ENCODE measurements at places on chromosomes 16 and 17.

DNA sequence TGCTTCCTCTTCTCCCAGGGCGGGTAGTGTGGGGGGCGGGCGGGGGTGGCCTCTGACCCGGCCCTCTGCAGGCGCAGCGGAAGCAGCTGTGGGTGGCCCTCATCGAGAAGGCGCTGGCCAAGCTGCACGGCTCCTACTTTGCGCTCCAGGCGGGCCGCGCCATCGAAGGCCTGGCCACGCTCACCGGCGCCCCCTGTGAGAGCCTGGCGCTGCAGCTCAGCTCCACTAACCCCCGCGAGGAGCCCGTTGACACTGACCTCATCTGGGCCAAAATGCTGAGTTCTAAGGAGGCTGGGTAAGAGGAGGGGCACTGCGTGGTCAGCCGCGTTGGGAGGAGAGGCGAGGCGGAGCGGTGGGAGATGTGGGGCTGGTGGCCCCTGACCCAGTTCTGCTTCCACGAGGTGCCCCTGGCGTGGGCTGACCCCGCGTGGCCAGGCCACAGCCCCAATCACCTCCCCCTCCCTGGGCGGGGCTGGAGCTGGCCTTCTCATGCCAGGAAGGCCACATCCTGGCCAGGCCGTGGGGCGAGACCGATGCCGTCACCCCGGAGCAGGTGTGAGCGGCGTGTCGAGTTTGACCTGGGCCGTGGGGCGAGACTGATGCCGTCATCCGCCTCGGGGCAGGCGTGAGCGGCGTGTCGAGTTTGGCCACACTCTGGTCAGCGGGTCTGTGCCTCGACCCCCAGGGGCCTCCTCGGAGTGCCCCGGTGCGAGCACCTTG lies 10.5 kb upstream of the PRR35 start:
- no peak for DNase-seq

DNA sequence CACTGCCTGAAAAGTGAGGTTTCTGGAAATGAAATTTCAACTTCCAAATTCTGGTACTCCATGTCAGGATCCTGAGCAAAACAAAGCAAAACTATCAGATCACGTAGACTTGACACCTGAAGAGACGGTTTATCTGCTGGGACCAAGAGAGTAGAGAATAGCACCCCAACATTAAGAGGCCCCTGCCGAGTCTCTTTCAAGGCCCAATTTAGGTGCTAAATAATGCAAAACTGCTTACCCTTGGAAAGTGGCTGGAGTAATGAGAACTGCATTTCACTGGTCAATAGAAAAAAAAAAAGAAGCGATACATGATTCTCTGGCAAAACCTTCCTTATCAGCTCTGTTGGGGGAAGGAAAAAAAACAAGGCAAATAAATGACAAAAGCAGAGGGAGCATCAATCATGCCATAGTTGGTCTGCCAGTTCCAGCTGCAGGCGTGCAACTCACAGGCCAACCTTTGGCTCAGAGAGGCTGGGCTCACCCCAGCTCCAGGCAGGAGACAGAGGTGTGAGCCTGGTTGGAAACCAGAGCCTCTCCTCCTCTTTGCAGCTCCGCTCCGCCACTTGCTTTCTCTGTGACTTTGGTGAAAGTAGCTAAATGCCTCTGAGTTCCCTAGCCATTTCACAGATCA lies 595.2 kb downstream of the TOX3 start:
- DNase-seq = no peak

- DNase-seq = no peak
Measured at GRCh38 chr17:7046127-7046724, 2.3 kb upstream of the SLC16A11 start.

GRCh38 chr16:11609474-11610120 lies 22.9 kb upstream of the LITAF start:
- no peak for DNase-seq

DNA sequence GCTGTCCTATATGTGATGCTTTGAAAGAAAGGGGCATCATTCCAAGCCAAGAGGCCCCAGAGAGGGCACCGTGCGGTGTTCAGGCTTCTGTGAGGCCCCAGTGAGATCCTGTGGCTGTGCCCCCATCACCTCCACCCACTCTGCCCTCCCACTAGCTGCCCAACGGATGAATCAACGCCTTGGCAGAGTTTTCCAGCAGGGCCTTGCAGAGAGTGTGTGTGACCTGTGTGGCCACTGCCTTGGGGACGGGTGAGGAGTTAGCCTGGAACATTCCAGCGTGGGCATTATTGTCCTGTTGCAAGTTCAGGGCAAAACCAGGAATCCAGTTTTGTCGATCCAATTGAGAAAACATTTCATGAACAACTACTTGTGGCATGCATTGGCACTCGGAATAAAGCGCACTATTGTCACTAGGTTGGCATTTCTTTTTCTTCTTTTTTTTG lies 53.7 kb downstream of the SF3B3 start:
- no peak for DNase-seq

GRCh38 chr17:8489841-8490240 lies 54.2 kb downstream of the NDEL1 start:
- no peak for DNase-seq

DNA sequence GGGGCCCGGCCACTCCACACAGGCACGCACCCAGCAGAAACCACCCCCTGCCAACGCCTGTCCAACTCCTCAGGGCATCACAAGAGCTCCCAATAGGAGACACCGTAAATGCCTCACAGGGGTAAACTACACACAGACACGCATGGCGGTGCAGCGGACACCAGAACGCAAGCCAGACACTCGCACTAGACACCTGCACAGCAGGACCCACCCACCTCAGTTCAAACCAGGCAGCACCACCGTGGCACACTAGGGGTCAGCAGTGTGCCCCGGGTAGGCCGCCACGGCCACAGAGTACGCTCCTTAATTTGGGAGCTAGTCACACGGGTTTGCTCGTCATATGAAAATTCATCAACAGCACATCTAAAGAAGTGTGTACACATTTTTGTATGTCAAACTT lies 3.4 kb downstream of the SLC38A10 start:
- DNase-seq = no peak

DNA sequence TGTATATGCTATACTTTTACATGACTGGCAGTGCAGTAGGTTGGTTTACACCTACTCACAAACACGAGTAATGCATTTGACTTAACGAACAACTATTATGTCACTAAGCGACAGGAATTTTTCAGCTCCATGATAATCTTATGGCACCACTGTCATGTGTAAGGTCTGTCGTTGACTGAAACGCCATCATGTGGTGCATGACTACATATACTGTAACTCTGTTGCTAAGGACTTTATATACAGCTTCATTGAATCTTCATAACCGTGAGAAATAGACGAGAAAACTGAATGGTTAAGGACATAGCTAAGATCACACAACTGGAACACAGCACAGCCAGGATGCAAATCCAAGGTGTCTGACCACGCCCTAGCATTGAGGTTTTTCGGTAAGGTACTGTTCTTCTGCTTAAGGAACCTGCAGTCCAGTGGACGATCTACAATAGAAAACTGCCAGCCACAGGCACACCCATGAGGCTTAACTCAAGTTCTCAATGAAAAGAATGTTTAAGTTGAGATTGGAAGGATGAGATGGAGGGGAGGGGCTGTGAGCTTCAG lies 3.3 kb downstream of the CFAP20 start:
- no peak for DNase-seq

- DNase-seq = no peak
Measured at GRCh38 chr16:69471121-69471520, 46.7 kb downstream of the CYB5B start.

DNA sequence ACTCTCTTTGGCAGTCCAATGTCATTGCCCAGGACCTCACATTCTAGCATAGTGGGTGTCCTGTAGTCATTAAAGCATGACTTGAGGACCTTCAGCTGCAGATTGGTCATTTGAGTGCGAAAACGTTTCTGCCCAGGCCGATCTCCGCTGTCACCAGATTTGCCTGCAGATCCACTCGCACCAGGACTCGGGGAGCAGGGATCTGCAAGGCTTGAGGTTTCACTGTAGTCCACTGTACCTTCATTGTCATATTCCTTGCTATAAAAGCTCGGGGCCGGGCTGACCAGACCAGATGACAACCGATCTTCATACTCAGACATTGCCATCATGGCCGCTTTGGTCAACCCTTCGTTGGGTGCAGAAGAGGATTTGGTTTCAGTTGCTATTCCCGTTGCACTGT lies 254.2 kb downstream of the ZFHX3 start:
- DNase-seq = no peak

DNA sequence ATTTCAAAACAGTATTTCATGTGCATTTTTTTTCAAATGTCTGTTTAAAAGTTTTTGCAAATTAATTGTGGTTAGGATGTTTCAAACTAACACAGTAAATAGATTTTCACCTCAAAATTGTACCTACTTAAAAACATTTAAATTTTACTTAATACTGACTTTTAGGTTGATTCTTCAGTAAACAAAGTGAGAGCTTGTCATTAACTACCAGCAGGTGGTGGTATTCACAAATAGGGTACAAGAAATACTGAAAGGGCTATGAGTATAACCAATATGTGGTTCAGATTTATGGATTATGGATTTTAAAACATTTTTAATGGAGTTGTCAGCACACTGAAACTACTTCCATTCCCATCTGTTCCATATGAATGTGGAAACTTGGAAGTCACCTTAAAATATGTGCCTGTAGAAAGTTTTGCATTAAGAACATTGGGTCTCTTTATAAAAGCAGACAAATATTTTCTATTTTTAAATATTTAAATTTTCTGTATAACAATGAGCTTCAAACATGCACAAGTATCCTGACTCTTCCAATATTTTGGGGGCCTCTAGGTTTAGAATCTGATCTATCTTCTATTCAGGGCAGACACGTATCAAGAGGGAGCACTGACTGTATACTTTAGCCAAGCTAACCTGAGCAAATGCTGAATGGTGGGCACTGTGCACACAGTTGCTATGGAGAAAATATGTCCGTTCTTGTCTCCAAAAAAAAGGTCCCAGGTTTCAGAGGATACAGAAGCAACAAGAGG lies 155.6 kb downstream of the SNX11 start:
- no peak for DNase-seq

DNA sequence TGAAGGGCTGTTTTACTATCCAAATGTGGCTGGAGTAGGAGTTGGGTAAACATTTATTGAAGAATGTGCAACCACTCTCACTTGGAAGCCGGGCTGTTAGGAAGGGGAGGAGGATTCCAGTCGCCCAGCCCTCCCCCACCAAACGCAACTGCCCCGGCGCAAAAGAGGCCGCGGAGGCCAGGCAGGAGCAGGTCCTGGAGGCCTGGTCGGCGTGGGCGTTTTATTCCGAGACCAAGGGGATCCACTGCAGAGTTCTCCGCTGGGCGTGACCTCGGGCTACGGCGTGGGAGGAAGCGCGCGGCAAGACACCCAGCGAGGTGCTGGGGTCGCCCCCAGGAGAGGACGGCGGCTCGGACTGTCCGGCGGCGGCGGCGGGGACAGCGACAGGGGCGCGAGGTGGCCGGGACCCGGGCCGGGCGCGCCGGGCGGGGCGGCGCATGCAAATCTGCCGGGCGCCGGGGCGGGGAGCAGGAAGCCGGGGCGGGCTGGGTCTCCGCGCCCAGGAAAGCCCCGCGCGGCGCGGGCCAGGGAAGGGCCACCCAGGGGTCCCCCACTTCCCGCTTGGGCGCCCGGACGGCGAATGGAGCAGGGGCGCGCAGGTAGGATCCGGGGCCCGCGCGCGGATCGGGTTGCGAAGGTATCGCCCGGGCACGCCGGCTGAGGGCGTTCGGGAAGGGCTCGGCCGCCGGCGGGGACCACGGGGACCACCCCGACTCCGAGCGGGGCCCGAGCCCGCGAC lies at the start of gene IL4R:
IL4R (plus strand) TSS at position 553 of the 739 bp plus-strand sequence. CDS start 26,230 bp downstream, outside the sequence.
- no peak for DNase-seq

DNA sequence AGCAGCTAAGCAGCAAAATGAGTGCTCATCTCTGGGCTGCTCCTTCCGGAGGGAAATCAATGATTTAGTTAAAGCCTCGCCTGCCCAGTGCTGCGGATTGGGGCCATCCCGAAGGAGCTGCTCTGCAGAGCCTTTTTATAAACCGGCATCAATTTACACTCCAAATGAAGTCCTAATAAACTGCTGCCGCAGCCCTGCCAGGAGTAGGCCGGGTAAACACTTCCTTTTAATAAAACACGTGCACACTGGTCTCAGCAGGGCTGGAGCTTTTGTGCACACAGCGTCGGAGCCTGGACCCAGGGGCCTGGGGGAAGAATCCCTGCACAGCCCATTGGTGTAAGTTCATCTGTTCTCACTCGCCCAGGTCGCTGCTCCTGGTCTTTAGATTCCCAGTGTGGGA lies 79.6 kb upstream of the HS3ST2 start:
- no peak for DNase-seq

DNA sequence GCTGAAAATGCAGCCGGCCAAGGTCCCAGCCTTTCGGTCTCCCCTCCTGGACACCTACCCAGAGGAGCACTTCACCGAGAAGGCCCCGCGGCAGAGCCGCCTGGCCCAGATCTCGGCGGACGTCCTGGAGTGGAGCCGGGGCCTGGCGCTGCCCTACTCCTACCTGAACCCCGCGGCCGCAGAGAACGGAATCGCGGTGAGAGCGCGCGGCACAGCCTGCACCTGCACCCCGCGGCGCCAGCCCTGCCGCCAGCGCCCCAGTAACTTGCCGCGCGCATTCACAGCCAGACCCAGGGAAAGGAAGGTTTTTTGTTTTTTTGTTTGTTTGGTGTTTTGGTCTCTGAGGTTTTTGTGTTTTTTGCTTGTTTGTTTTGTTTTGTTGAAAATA lies 15.2 kb downstream of the ALOX12B start:
- no peak for DNase-seq

DNA sequence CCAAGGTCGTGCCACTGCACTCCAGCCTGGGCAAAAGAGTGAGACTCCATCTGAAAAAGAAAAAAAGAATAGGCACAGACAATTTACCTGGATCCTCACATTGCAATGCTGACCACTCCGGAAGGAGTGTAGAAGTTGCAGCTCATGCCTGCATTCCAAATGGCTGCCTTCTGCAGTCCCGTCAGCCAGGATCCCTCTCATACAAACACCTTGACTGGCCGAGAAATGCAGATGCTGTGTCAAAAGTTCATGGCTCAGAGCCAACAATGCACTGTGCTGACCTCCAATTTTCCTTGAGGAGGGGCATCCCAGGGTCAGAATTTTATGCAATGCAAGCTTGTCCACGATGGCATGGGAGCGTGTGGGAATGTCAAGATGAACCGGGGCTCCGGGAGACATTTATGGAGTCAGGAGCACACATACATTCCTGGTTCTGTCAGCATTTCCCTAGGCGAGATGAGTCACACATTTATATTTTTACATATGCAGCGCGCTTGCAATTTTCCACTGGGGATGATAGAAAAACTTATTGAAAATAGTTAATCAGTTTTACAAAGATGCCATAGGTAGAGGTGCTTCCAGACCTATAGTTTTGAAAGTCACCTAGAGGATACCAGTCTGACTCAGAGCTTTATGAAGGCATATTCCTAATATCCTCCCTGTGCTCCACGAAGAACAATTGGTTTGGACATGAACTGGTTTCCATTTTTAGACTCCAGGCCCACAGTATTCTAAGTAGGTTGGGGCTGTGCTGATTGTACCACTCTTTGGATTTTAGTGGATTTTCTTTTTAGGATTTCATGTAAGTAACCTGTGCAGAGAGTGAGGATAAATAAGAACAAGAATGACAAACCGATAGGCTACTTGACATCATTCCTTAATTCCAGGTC lies 614.6 kb downstream of the MAF start:
- no peak for DNase-seq
